GM23248 (cell line): ENCODE measurements at places on chromosomes 1 and 21. TPM values are rescaled to one million over a fixed set of nuclear protein-coding genes. Genes with fewer than 3 reads are reported as not detected.

The CLCA1 gene
- not detected in 2 replicates for total RNA-seq

- no peaks in the 10 kb centered on the region for H3K27me3 ChIP-seq
- H3K36me3 ChIP-seq = peaks cover 5% of the 10 kb centered on the region; the same call in 1 of the 2 replicates
- no peak overlapping the region for H3K4me3 ChIP-seq
- no peak for DNase-seq
Observed at GRCh38 chr21:46543306-46543705, 61.6 kb downstream of the S100B start.

DNA sequence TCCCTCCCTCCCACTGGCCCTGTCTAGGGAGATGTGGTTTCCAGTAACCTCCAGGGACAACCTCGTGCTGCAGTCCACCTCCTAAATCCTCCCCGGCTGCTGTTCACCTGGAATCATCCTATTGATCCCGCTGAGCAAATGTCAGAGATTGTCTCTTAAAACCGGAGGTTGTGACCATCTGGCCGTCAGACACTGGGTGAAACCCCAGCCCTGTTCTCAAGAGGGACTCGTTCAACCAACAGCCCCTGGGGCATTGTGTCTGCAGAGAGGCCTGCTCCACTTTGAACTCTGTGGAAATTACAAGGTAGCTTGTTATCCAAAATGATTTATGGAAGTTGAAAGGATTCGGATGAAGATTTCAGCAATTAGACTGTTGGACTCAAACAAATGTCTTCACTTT is 498.0 kb downstream of the MATN1 start:
- H3K4me3 ChIP-seq = no peak overlapping the region
- no peak for DNase-seq
- H3K27ac ChIP-seq = no peak overlapping the region
- peaks cover 5% of the 10 kb centered on the region; the same call in 1 of the 2 replicates for H3K27me3 ChIP-seq

DNA sequence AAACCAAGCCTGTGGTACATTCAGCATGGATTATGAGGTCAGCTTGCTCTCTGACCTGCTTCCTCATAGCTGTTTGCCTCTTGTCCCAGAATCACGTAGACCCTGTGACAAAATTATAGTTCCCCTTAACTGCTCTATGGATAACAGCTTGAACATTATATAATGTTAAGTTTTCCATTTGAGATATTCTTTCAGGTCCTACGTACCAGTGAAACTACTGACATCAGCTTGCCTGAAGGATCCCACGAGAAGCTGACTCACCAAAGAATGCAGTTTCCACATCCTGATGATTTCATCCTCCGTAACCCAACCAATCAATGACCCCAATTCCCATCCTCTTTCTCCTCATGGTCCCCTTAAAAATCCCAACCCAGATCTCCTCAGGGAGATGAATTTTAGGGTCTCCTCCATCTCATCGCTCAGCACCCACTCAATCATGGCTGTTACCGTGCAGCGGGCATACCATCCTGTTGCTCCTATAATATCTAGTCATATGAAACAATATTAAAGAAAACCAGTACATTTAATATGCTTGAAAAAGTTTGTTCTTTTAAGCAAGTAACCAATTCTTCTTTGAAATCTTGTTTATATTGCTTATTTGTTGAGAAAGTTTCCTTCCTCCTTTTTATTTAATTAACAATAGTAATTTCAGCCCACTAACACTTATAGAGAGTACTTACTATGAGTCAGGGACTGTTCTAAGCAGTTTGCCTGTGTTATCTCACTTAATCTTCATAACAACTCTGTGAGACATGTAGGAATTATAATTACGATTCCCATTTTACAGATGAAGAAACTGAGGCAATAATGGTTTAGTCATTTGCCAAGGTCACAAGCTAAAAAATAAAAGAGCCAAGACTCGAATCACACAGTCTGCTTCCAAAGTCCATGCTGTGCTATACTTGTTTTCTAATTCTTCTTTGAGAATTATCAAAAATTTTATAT is 27.4 kb downstream of the CHML start:
- no peaks in the 10 kb centered on the region for H3K27me3 ChIP-seq
- DNase-seq = peak; percentile 90
- peaks cover 20% of the 10 kb centered on the region for H3K4me1 ChIP-seq
- no peaks in the 10 kb centered on the region for H3K36me3 ChIP-seq

The GPBP1L1 gene
- 85.6 and 125 TPM in 2 replicates for total RNA-seq

The PCSK9 gene
- total RNA-seq = 0.11 and 0.25 TPM in 2 replicates

The RGS16 gene
- 0.11 and 0.89 TPM in 2 replicates for total RNA-seq

- peak; percentile 48 for DNase-seq
- no peaks in the 10 kb centered on the region for H3K27me3 ChIP-seq
- H3K36me3 ChIP-seq = no peaks in the 10 kb centered on the region
- H3K27ac ChIP-seq = no peak overlapping the region
- H3K4me1 ChIP-seq = no peaks in the 10 kb centered on the region
Observed at GRCh38 chr1:116765962-116766361, 11.7 kb downstream of the CD2 start.

DNA sequence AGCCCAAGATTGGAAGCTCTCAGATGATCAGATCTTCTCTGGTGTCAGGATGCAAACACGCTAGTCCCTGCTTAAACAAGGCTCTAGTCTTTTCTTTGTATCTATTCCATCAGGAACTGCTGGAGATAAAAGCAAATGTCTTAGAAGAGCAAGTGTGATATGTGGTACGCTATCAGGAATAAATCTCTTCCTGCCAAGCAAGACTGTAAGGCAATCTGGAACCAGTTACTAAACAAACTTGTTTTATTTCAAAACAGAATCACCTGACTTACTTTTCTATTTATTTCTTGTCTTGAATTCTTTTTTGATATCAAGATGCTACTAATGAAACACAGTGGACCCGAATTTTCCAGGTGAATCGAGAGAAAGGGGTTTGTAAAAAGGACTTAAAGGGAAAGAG is 139.9 kb upstream of the ZNF644 start:
- H3K4me3 ChIP-seq = no peak overlapping the region
- DNase-seq = no peak
- no peaks in the 10 kb centered on the region for H3K4me1 ChIP-seq
- no peak overlapping the region for H3K27ac ChIP-seq
- no peaks in the 10 kb centered on the region for H3K27me3 ChIP-seq
- H3K36me3 ChIP-seq = no peaks in the 10 kb centered on the region

GRCh38 chr1:235556807-235557206 is 52.6 kb upstream of the B3GALNT2 start:
- no peaks in the 10 kb centered on the region for H3K36me3 ChIP-seq
- no peak for DNase-seq
- no peaks in the 10 kb centered on the region for H3K4me1 ChIP-seq
- H3K27ac ChIP-seq = no peak overlapping the region

The LCE1C gene
- total RNA-seq = not detected in 2 replicates

GRCh38 chr1:224623310-224623714 is 7.2 kb downstream of the CNIH3 start:
- peaks cover 33% of the 10 kb centered on the region for H3K4me1 ChIP-seq
- H3K27ac ChIP-seq = peak overlapping the region; percentile 77
- peak; percentile 77 for DNase-seq
- no peaks in the 10 kb centered on the region for H3K27me3 ChIP-seq
- no peak overlapping the region for H3K4me3 ChIP-seq
- no peaks in the 10 kb centered on the region for H3K36me3 ChIP-seq

The DNASE2B gene
- not detected in 2 replicates for total RNA-seq

- no peak overlapping the region for H3K27ac ChIP-seq
- H3K4me1 ChIP-seq = peaks cover 8% of the 10 kb centered on the region
- DNase-seq = no peak
- no peaks in the 10 kb centered on the region for H3K27me3 ChIP-seq
- H3K4me3 ChIP-seq = no peak overlapping the region
Observed at GRCh38 chr1:26289158-26290059, 9.5 kb downstream of the SH3BGRL3 start.

DNA sequence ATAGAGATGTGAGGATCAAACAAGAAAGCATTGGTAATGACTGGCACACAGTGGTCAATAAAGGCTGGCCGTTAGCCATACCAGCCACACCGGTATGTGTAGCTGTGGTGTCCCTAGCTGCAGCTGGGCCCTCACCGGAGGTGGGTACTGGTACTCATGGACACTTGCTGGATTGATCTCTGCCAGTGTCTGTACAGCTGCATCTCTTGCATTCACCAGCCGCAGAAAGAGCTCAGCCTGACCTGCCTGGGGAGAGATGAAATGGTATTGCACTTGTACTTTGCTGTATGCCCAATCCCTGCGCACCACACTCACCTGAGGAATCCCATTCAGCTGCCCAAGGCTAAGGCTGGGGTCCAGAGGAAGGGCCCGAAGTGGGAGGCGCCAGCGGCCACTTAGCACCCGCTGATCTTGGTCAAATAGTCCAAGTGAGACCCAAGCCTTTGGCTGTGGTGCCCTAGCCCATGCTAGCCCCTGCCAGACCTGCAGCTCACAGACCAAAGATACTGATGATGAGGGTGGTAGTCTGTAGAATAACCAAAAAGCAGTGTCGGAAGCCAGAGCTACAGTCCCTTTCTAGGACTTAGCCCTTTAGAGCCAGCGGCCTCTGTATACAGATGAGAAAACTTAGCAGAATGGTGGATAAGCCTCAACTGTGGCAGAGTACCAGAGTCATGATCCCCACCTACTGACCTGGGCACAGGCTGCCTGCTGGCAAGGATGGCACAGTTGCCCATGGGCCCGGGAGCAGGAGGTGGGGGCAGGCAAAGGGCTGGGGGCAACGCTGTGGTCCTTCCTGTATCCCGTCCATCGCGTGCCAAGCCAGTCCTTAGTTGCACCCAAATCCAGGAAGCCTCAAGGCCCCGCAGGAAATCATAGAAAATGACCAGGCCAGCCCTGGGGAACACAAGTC is 3.0 kb downstream of the CCDC17 start:
- H3K4me3 ChIP-seq = no peak overlapping the region
- H3K27ac ChIP-seq = no peak overlapping the region
- no peaks in the 10 kb centered on the region for H3K27me3 ChIP-seq
- H3K4me1 ChIP-seq = no peaks in the 10 kb centered on the region

- no peak overlapping the region for H3K4me3 ChIP-seq
- H3K27me3 ChIP-seq = no peaks in the 10 kb centered on the region
- DNase-seq = peak; percentile 76
- H3K36me3 ChIP-seq = no peaks in the 10 kb centered on the region
- H3K27ac ChIP-seq = no peak overlapping the region
Observed at GRCh38 chr1:54081306-54082270, 28.2 kb downstream of the TCEANC2 start.

The FCGR2B gene
- not detected in 2 replicates for total RNA-seq

DNA sequence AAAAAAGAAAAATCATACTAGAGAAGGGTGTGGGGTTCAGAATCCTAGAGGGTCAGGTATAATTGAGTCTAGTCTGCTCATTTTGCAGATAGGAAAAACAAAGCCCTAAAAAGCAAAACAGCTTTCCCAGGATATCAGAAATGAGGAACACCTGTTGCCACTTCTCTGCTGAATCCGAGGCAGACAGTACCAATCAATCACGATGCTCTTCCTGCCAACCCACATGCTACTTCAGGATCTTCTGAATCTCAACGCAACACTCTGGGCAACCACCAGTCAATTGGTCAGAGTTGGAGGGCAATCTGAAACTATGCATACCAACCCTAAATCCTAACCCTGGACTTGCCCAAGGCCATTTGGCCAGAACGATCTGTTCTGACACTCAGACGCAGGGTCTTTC is 128.3 kb downstream of the EPHB2 start:
- H3K27me3 ChIP-seq = no peaks in the 10 kb centered on the region
- no peaks in the 10 kb centered on the region for H3K36me3 ChIP-seq
- no peak for DNase-seq
- H3K4me3 ChIP-seq = no peak overlapping the region
- no peak overlapping the region for H3K27ac ChIP-seq

The AMY1B gene
- total RNA-seq = not detected in 2 replicates

The CLCNKB gene
- not detected in 2 replicates for total RNA-seq

The MYBPH gene
- total RNA-seq = 0.11 and 1.4 TPM in 2 replicates

DNA sequence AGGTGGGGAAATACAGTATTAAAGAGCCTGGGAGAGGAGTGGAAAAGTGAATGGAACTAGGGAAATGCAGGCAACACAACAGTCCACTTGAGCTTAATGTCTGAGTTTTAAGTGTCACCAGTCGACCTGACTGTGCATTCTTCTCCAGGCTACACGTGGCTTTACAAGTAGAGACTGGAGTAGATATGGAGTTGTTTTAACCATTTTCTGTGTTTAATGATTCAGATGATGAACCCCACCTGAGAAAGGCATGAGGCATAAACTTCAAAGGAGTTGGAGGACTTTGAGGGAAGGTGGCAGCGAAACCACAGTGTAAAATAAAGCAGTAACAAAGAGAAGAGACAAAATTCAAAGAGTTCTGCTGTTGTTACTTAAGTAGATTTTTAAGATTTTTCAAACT is 12.6 kb downstream of the FUBP1 start:
- no peaks in the 10 kb centered on the region for H3K27me3 ChIP-seq
- H3K4me3 ChIP-seq = no peak overlapping the region
- no peak overlapping the region for H3K27ac ChIP-seq
- DNase-seq = no peak
- H3K36me3 ChIP-seq = peaks cover 93% of the 10 kb centered on the region

DNA sequence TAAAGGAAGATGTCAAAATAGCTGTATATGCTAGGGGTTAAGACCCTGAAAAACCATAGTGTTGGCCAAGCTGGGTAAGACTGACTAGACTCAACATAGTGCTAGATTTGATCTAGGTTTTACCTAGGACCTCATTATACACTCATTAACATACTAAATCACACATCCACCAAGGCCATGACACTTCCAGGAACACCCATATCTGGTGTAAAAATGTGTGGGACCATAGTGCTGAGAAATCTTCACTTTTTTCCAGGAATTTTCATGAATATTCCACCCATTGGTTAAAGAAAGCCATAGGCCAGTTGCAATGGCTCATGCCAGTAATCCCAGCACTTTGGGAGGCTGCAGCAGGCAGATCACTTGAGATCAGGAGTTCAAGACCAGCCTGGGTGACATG is 34.0 kb upstream of the ACADM start:
- no peaks in the 10 kb centered on the region for H3K27me3 ChIP-seq
- DNase-seq = no peak
- no peak overlapping the region for H3K4me3 ChIP-seq
- no peaks in the 10 kb centered on the region for H3K36me3 ChIP-seq

The PLXNA2 gene
- total RNA-seq = 5.4 and 6.4 TPM in 2 replicates

DNA sequence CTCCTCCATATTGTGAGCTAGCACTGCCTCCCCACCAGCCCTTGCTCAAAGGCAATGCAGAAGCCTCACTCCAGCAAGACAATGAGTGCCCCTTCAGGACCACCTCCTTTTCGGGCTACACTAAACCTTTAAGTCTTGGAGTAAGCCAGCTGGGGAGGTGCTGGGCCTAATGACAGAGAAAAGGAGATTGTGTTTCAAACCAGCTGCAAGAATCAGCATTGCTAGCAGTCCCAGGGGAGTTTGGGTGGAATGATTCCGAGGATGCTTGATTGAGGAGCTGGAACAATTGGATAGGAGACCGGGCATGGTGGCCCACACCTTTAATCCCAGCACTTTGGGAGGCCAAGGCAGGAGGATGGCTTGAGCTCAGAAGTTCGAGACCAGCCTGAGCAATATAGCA is 54.1 kb upstream of the GPR37L1 start:
- H3K4me3 ChIP-seq = no peak overlapping the region
- no peaks in the 10 kb centered on the region for H3K27me3 ChIP-seq
- H3K27ac ChIP-seq = no peak overlapping the region
- DNase-seq = no peak
- no peaks in the 10 kb centered on the region for H3K36me3 ChIP-seq

The COG2 gene
- total RNA-seq = 16.4 and 22.6 TPM in 2 replicates

The SLAMF1 gene
- total RNA-seq = not detected in 2 replicates

The KCNA10 gene
- total RNA-seq = not detected in 2 replicates
